ENCODE measurements at places on chromosomes 2 and 18. TPM values are rescaled to one million over a fixed set of nuclear protein-coding genes. Genes with fewer than 3 reads are reported as not detected.

DNA sequence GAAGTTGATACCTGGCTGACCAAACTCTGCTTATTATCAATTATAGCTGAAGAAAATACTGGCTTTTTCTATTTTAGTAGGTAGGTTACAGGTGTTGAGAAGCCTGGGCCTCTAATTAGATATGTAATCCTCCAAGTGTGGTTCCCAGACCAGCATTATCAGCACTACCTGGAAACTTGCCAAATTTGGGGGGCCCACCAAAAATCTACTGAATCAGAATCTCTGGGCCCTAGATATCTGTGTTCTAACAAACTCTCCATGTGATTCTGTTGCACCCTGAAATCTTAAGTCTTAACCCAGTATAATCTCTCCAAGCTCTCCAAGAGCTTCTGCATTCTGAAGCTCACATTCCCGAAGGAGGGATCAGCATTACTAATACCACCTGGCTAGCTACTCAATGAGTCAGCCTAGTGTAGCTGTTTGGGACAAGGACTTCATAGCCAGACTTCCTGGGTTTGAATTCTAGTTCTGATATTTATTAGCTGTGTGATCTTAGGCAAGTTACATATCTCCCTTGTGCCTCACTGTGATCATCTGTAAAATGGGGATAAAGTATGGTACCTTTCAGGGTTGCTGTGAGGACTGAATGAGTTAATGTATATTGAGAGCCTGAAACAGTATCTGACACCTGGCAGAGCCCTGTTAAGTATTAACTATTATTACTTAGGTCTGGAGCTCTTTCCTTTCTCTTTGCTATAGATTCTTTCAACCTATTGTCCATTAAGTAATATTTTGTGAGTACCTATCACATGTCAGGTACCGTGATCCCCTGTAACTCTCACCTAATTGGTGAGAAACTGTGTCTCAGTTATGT, 94.1 kb upstream of the CD302 start:
- DNase-seq: no peak

GRCh38 chr2:43110442-43110871, 115.9 kb downstream of the ZFP36L2 start:
- no peak for DNase-seq

DNA sequence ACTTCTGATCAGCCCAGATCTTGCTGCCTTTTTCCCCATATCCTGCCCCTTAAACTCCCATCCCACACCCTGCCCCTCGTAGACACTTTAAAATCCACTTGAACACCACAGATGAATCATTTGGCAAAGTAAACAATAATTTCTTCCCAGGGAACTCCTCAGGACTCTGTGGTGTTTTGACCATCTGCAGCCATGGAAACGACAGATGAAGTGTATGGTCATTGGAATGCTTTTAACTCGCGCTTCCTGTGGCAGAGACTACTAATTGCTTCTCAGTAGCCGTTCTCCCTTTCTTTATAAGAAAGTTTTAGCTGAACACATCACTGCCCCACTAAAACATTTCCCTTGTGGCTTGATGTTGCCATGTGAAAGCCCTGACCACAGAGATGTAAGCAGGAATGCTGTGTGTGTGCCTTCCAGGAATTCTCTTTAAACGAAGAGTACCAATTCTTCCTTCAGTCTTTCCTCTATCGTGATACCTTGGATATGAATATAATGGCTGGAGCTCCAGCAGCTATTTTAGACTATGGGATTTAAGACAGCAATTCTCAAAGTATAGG, 92.7 kb upstream of the PARD3B start:
- DNase-seq: no peak

DNA sequence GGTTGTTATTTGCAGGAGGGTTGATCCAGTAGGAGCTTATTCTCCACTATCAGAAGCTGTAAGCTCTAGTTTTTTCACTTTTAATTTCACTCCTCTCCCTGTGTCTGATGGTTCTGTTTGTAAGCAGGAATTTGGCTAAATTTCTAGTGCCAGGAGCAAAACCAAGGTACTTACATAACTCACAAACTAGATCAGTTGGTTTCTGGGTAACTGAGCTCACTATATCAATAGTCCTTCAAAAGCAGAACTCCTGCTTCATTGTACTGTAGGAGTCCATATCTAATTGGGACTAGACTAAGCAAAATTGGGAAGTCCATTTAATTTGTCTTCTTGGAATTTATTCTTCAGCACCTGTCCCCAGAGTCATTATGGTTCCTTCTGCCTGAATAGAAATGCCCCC, 20.1 kb upstream of the RAX start:
- DNase-seq: no peak

DNA sequence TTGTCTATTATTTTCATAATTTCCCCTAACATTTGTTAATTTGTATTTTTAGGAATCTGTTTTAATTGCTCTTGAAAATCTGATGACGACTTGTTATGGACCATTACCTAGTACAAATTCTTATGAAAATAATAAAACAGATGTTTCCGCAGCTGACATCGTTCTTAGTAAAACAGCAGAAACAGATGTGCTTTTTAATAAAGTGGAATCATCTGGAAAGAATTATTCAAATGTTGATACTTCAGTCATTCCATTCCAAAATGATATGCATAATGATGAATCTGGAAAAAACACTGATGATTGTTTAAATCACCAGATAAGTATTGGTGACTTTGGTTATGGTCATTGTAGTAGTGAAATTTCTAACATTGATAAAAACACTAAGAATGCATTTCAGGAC, 69.9 kb downstream of the PMS1 start:
- no peak for DNase-seq

GRCh38 chr2:163735685-163736432, at the start of gene FIGN:
Gene FIGN, minus strand, starts transcription at chr2:163736008. Its CDS starts 1,081 bp downstream, at chr2:163734927.
- no peak for DNase-seq

GRCh38 chr2:238773472-238773871, 74.4 kb upstream of the TWIST2 start:
- no peak for DNase-seq

DNA sequence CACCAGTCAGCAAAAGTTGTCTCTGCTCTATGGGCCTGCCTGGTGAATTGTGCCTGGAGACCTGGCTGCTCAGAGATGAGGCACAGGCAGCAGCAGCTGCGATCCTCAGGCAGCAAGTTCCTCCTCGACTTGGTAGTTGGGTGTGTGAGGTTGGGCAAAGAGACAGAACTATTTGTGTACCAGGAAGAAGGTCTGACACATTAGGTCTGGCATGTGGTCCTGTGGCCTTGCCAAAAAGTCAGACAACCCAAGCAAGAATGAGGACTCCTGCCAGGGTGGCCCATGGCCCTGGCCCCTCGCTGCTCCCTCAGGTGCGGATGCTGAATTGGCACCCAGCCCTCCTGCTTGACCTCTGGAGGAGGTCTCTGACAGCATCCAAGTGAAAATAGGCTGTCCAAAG, 192.7 kb downstream of the DYSF start:
- DNase-seq: no peak

DNA sequence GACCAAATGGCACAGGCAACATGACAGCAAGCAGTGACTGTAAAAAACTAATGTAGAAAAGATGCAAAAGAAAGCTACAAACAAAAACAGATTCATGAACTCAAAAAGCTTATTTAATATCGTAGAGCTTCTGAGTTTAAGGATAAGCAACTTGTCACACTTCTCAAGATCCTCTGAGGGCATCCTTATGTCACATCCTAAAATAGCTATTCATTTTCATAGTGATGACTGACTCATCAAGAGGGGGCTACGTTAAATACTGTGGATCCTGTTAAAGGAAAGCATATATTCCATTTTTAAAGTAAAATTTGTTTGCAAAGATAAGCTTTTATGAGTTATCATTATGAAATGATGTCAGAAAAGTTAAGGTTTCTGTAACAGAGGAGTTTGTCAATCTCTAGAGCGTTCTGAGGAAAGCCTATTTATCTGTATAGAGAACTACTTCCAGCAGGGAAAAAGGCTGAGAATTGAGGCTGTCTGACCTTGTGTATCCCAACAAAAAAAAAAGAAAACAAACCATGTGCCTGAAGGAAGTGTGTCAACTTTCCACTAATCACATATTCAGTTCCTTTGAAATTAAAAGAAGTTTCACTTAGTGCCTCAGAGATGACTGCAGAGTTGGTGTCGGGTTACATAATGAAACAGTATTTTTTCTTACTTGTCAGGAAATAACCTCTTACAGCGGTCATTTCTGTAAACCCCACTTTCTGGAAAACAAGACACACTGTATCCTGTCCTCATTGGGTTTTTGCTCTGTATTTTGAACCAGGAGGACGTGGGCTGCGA, 115.5 kb downstream of the ESCO1 start:
- DNase-seq: no peak

- no peak for DNase-seq
Measured at GRCh38 chr2:144946263-144946662, 426.3 kb upstream of the ZEB2 start.

Gene CCNYL1
- total RNA-seq: 9.7 TPM

Gene RSAD2
- total RNA-seq: 3.8 TPM

Gene TIMM21
- 23.6 TPM for total RNA-seq

Gene GPBAR1
- 1.0 TPM for total RNA-seq

Data from CD4-positive, alpha-beta memory T cell (primary cell).